ENCODE measurements at places on chromosomes 3 and 15.

DNA sequence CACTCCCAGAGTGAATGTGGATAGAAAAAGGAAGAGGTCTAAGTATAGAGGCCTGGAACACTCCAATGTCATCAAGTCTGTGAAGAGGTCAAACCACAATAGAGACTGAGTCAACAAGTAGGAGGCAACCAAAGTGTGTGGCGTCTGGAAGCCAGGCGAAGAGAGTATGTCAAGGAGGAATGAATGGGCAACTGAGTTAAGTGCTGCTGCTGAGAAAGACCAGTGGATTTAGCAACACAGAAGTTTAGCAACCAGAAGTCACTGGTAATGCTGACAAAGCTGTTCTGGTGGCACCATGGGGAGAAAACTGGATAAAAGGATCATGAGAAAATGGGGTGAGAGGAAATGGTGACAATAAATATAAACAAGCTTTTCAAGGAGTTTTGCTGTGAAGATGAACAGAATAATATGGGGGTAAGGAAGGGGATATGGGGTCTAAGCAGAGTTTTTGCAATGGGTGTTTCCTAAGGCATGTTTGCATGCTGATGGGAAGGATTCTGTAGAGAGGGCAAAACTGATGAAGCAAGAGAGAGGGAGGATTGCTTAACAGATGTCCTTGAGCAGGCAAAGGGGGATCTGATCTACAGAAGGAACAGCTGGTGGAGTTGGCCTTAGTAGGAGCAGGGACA, 38.4 kb downstream of the PCOLCE2 start:
- no peak for DNase-seq

DNA sequence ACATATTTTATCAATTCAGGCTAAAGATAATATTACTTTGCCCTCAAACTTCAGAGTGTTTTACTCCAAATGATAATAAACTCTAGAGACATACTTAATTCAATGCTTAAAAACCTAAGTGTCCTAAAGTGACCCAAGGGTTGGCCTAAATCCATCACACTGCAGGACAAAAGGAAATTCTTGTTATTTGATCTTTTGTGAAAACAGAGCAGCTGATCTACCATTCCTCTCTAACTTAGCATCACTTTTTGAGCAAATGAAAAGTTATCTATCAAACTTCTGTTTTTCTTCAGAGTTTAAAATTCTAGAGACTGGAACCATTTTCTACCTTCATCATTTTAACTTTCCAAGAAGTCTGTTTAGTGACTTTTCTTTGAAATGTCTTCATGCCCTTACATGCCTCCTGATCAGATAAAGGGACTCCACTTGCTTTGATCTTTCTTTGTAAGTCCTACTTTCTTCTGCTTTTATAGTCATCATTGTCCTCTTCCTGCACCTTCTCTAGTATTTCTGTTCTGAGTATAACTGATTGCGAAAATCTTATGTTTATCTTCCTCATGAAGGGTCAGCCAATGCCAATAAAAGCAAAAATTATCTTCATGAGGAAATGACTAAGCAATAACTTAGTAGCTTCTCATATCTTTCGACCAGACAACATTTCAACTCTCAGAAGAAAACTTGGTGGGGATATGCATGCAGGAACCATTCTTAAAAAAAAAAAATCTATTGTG, 378.7 kb upstream of the TGFBR2 start:
- no peak for DNase-seq

- no peak for DNase-seq
Measured at GRCh38 chr3:108322352-108322751, 26.0 kb downstream of the HHLA2 start.

DNA sequence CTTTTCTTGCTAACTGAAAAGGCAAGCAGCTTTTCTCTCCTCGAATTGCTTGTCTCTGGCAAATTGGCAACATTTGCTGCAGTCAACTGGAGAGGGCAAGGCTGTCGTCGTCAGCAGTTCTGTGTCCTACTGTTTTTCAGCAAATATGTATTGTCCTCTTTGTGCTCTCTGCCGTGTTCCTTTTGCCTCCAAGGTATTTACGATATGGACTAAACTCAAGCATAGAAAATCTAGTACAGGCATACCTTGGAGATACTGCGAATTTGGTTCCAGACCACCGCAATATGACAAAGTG, 558 bp upstream of the SLC30A4 start:
- no peak for DNase-seq

GRCh38 chr3:162492446-162493081, 996.0 kb downstream of the OTOL1 start:
- DNase-seq = no peak

DNA sequence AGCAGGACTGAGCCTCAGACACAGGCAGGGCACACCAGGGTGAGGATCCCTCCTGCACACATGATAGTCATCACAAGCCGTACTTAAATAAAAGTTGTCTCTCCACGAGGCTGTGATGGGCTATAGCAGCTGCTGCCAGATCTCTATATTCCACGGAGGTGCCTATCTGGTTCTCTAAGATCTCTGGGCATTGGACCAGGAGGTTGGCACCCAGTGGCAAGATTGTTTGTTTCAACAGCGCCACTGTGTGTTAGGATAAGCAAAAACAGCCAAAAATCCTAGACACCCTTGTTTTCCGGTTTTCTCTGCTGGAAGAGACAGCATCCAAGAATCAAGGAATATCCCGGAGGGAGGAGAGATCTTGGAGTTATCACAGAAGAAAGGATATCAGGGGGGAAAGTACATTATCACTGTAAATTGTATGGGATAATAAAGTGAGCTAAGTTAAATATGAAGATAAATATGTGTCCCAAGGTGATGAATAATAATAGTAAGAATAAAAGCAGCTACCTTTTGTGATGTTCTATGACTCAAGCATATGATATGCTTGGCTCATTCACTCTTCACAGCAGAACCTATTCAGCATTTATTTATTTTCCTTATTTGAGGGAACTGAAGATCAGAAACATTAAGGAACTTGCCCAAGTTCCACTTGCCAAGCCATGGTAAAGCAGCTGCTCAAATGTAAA, 90.6 kb upstream of the AKAP13 start:
- DNase-seq = no peak

GRCh38 chr15:94164202-94164807, 67.1 kb upstream of the MCTP2 start:
- DNase-seq = no peak

DNA sequence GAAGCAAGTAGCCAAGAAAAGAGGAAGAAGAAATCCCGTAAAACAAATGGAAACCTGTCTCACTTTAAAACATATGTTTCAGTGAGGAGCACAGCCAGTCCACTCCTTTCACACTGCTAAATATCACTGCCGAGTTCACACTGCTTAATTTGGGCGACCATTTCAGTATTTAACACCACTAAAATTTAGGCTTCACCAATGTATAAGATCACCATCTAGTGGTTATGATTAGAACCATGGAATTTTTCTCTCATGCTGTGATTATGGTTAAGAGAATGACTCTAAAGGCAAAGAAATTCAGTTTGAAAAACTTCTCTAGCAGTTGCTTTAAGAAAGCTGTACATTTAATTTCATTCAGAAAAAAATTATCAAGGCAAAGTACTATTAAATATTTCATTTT, 16.6 kb downstream of the SLC4A7 start:
- no peak for DNase-seq

DNA sequence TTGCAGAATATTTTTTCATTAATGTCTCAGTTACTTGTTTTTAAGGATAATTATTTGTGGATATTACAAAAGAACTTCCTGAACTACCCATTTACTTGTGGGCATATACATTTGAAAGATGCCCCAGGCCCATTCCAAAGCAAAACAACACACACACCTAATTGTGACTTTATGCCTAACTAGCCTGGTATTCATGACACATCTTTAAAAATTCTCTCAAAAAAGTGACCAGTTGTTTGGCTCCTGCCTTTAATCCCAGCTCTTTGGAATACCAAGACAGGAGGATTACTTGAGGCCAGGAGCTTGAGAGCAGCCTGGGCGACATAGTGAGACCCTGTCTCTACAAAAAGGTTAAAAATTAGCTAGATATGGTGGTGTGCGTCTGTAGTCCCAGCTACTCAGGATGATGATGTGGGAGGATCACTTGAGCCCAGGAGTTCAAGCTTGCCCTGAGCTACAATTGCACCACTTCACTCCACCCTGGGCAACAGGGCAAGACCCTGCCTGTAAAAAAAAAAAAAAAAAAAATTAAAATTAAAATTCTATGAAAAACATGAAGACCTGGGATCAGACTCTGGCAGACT, 51.7 kb upstream of the SLC4A7 start:
- DNase-seq = no peak

DNA sequence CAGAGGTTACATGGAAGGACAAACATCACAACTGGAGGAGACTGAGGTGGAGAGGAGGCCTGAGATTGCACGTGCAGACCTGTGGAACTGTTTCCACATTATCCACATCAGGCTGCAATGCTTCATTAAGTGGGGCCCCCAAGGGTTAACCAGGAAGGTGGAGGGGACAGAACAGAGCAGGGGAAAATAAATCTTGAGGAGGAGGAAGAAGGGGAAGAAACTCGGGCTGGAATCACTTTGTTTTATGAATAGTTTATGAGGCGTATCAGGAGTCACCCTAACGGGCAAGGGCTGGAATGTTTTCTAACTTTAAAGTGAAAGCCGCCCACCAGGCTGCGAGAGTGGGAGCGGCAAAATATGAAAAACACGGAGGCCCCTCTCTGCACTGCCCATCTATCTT, 154.9 kb downstream of the WNT5A start:
- DNase-seq = no peak

GRCh38 chr3:194329583-194329965, 21.6 kb downstream of the CPN2 start:
- DNase-seq = no peak

DNA sequence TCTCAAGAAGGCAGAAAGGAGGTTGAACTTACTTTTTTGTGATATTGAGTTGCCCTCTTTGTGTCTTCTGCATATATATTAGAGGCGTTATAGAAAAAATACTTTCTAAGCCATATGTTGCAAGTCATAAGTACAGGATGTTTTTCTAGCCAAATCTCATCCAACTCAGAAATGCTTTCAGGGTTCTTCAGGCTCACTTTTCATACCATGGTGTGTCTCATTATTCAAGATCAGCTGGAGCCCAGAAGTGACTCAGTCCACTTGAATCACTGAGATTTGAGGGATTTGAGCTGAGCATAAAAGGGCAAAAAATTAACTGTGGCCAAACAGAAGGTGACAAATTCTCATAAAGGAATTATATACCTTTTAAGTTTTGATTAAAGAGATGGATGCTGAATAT, 157.3 kb downstream of the WNT5A start:
- no peak for DNase-seq

- DNase-seq = no peak
Measured at GRCh38 chr15:52438047-52438446, 90.6 kb downstream of the MYO5A start.

DNA sequence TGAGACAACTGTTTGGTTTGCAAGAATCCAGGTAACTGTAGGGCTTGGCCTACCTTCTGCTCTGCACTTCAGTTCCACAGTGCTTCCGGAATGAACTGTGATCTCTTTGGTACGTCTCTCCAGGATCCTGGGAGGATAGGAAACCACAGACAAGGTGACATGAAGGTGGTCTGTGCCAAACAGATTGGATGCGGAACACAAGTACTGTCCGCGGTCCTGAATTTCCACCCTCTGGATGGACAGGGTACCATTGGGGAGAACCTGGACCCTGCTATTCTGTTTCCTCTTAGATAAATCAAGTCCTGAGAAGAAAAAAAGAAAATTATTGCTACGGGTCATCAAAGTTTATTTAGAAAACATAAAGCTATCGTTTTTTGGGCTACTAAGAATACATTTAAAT, 17.3 kb downstream of the IGSF10 start:
- no peak for DNase-seq

GRCh38 chr15:66743703-66744536, 41.9 kb downstream of the SMAD6 start:
- no peak for DNase-seq

DNA sequence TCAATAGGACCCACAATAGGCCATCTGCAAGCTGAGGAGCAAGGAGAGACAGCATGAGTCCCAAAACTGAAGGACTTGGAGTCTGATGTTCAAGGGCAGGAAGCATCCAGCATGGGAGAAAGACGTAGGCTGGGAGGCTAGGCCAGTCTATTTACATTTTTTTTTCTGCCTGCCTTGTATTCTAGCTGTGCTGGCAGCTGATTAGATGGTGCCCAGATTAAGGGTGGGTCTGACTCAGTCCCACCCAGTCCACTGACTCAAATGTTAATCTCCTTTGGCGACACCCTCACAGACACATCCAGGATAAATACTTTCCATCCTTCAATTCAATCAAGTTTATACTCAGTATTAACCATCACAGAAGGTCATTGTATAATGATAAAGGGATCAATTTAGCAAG, 15.9 kb upstream of the PIAS1 start:
- no peak for DNase-seq

- no peak for DNase-seq
Measured at GRCh38 chr3:82163907-82164520, 402.6 kb upstream of the GBE1 start.

DNA sequence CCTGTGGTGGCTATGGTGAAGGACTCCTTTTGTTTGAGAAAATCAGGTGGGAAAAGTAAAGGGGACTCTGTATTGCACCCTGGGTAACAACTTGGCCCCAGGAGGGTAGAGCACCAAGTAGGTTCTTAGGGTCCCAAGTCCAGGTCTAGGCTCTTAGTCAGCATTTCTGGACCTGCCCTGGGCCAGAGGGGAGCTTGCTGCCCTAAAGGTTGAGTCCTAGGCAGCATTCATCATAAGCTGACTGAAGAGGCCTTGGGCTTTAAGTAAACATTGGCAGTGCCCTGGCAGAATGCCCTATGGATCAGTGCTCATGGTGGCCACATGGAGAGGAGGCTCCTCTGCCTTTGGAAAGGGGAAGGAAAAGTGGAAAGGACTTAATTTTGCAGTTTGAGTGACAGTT, 268.5 kb upstream of the CTNNB1 start:
- DNase-seq = no peak

- no peak for DNase-seq
Measured at GRCh38 chr15:27673766-27674445, 425.2 kb downstream of the OCA2 start.

DNA sequence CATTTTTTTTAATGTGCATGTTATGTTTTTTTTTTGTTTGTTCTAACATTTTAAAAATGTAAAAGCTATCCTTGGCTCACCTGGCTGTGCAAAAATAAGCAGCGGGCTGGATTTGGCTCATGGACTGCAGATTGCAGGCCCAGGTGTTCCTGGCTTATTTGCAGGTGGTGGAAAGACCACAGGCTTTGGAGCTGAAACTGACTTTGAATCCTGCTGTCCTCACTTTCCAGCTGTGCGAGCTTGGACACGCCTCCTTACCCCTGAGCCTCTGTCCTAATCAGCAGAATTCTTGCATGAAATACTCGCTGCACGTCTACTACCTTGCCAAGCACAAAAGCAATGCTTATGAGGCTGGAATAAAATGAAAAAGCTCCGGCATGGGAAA, 188.7 kb upstream of the TPM1 start:
- DNase-seq = no peak

DNA sequence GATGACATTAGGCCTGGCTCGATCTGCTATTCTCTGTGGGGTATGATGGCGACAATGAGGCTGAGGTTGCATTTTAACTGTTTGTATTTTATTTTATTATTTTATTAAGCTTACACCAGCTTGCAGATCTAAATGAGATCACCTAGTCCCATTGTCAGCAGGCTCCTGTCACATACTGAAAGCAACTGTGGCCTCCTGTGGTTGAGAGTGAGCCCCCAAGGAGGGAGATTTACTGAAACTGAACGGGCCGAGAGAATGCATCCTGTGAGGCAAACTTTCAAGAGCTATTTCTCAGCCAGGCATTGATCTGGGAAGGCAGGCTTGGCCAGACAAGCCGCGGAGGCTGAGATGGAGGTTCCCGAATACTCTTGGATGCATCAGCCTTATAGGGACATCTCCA, 210.4 kb upstream of the ARRDC4 start:
- DNase-seq = no peak

Data from omental fat pad (tissue), 4 donors.